Activated gamma-delta T cell (primary cell): ENCODE measurements at places on chromosomes 5 and 9.

DNA sequence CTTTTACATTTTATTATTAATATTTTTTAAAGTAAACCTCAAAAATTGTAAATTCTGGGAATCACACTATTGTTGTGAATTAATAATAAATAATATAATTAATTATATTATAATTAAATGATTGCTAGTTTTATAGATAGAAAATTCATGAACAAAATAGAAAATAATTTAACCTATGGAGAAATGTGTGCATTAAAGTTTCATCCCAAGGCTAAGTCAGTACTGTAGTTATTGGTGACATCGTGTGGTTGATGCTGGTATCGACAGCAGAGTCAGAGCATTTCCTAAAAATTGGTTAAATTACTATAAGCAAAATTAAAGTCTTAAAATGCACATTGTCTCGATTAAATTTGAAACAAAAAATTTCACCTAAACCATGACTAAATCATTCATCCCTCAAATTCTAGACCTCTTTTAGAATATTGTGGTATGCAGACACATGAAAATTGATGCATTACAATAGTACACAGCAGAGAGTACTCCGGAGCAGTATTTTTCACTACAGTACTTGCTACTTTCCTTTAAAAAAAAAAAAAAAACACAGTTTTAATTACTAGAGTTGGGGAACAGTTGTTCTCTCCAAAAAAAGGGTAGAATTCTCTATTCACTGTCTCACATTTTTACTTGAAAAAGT is 73.9 kb downstream of the RORB start:
- no peak for DNase-seq

DNA sequence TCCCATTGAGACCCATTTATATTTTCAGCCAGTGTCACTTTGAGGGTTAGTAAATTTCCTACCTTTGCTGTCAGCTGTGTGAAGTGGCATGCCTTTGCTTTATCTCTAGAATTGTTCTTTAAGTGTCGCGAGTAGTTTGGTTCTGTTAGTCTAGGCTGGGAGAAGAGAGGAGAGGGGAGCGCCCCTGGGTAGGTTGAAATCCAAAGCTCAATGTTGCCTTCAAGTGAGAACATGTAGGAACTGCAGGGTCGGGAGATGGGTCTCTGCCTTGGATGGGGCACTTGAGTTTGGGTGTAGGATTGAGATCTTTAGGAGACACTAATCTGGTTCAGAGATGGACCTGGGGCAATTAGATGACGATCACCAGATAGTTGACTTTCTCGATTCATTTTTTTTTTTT is 46.3 kb downstream of the STC2 start:
- DNase-seq: no peak

DNA sequence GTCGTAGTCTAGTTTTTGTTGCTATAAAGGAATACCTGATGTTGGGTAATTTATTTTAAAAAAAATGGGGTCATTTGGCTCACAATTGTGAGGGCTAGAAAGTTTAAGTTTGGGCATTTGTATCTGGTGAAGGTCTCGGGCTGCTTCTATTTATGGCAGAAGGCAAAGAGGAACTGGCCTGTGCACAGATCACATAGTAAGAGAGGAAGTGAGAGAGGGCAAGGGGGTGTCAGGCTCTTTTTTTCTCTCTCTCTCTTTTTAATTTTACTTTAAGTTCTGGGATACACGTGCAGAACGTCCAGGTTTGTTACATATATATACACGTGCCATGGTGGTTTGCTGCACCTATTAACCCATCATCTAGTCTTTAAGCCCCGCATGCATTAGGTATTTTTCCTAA is 453.3 kb downstream of the DIRAS2 start:
- no peak for DNase-seq

DNA sequence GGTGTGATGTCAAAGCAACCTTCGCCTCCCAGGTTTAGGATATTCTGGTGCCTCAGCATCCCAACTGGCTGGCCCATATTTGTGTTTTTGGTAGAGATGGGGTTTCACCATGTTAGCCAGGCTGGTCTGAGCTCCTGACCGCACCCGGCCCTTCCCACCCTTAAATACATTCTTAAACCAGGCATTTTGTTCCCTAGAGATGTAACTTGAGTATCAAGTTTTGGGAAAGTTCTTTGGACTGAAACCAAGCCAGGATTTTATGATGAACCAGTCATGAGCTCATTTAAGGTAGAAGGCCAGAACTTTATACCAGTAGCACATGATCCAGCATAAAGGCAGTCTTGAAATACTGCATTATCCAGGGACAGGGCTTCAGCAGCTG is 3.5 kb downstream of the RPL7A start:
- no peak for DNase-seq

DNA sequence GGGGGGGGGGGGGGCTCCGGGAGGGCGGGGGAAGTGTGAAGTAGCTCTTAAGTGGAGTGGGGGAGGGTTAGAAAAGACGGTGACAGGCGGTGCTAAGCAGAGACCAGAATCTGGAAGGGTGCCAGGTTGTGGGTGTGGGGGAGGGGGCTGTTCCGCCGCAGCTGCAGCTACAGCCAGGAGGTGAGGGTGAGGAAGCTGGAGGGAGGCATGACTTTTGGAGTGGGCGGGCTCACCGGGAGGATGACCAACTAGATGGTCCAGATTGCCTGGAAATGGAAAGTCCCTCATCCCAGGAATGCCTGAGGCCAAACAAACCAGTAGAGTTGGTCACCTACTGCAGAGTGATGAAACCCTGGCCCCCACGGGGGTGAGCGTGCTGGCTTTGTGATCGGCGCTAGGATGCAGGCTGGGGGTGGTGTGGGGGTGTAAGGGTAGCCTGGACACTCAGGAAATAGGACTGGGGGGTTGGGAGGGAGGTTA is 158.1 kb upstream of the SHB start:
- no peak for DNase-seq
